ENCODE measurements at places on chromosomes 7 and 10. TPM values are rescaled to one million over a fixed set of nuclear protein-coding genes. Genes with fewer than 3 reads are reported as not detected.

- no peak for DNase-seq
Observed at GRCh38 chr10:130400890-130401289, 264.7 kb downstream of the GLRX3 start.

- DNase-seq, result no peak
Observed at GRCh38 chr7:104149822-104150221, 58.0 kb downstream of the ORC5 start.

- no peak for DNase-seq
Observed at GRCh38 chr7:22718200-22718711, 8.7 kb upstream of the IL6 start.

DNA sequence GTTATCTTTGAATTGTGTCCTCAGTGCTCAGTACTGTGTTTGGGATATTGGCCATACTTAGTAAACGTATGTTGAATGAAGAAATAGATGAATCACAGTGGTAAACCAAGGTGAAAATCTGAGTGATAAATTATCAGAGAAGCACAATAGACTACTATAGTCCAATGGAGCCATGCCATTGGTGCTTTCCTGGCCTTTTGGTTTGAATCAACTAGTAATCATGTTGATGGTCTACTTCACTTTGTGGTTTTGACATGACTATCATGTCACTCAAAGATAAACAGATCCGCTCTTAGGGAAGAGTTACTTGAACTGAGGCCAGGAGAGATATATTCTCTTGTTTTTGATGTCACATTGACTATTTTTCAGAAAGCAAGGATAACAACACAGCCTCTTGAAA is 86.1 kb upstream of the IGFBP3 start:
- DNase-seq, result no peak

GRCh38 chr10:1050554-1050953 is 1.6 kb upstream of the IDI1 start:
- DNase-seq, result no peak

The PODXL gene
- 27.3 TPM for total RNA-seq

The LLCFC1 gene
- not detected for total RNA-seq

The PCDH15 gene
- total RNA-seq, result not detected

The IFIT1B gene
- total RNA-seq, result 0.87 TPM

The EPC1 gene
- 42.4 TPM for total RNA-seq

The ACTL6B gene
- not detected for total RNA-seq
